ENCODE measurements at places on chromosomes 2 and 18. TPM values are rescaled to one million over a fixed set of nuclear protein-coding genes. Genes with fewer than 3 reads are reported as not detected.

DNA sequence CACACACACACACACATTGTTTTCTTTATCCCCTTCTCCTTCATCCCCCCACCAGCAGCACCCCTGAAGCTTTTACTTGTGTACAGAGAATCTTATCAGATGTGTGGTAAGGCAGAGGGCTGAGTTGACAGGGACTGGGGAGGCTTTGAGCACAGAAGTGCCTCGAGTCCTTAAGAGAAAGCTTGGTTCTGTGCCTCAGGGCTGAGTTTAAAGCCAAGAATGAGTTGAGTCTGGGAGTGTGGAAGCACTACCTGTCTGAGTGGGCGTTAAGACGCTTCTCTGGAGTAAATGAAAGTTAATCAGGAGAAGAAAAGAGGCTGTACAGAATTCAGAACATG, 2.7 kb downstream of the ID2 start:
- DNase-seq = peak; percentile 46
- no peak overlapping the region for H3K27ac ChIP-seq
- H3K4me1 ChIP-seq = peaks cover 52% of the 10 kb centered on the region
- H3K4me3 ChIP-seq = no peak overlapping the region
- no peaks in the 10 kb centered on the region for H3K36me3 ChIP-seq

GRCh38 chr2:237260039-237260620, 153.8 kb downstream of the COL6A3 start:
- no peak overlapping the region for H3K27ac ChIP-seq
- no peaks in the 10 kb centered on the region for H3K27me3 ChIP-seq
- no peaks in the 10 kb centered on the region for H3K36me3 ChIP-seq
- DNase-seq = no peak
- H3K4me3 ChIP-seq = no peak overlapping the region
- no peaks in the 10 kb centered on the region for H3K4me1 ChIP-seq

TUBA4B gene
- total RNA-seq = not detected

MREG gene
- 0.11 TPM for total RNA-seq

ZNF892 gene
- 3.5 TPM for total RNA-seq

DNA sequence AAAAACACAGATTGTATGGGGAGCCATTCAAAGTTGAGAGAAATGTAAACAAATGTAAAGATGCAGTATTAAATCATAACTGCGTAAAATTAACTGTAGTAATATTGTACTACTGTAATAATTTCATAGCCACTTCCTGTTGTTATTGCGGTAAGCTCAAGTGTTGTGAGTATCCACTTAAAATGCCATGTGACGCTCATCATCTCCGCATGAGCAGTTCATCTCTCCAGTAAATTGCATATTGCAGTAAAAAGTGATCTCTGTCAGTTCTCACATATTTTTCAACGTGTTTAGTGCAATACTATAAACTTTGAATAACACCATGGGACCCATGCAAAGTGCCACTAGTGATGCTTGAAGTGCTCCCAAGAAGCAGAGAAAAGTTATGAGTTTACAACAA, 41.8 kb upstream of the SP3 start:
- H3K27me3 ChIP-seq = no peaks in the 10 kb centered on the region
- no peak overlapping the region for H3K27ac ChIP-seq
- no peak for DNase-seq
- no peak overlapping the region for H3K4me3 ChIP-seq

DNA sequence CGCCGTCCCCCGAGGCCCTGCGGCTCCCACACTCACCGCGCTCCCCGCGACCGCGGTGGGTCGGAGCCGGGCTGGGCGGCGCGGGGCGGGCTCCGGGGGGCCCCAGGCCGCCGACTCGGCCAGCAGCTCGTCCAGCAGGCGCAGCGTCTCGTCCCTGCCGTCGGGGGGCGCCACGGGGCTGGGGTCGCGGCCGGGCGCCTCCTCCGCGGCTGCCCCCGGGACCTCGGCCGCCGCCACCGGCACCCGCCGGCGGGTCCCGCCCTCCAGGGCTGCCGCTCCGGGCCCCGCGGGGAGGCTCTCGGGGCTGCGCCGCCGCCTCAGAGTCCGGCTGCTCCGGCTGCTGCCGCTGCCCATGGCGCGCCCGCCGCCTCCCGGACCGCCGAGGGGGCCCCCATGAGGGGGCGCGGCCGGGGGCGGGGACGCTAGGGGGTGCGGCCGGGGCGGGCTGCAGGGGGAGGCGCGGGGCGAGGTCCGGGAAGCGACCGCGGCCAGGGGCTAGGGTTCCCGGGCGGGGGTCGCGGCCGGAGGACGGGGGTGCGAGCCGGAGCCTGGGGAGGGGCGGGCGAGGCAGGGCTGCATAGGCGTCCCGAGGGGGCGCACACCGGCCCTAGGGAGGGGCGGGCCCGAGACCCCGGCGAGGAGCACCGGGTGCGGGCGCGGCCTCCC, at the start of gene CYS1:
TSS of gene CYS1 (minus strand) at position 542 of the 666 bp plus-strand sequence. CDS start at position 354, 188 bp downstream.
- H3K27me3 ChIP-seq = peaks cover 3% of the 10 kb centered on the region
- H3K4me1 ChIP-seq = peaks cover 52% of the 10 kb centered on the region
- no peak within 1 kb of the TSS for H3K27ac ChIP-seq
- DNase-seq = no peak
- peak within 1 kb of the TSS; percentile 33 for H3K4me3 ChIP-seq

Measured in Karpas-422 (cell line).